ENCODE measurements at places on chromosomes 4 and X. TPM values are rescaled to one million over a fixed set of nuclear protein-coding genes. Genes with fewer than 3 reads are reported as not detected.

The CLIC2 gene
- polyA plus RNA-seq, result 6.3 TPM

GRCh38 chrX:44157858-44158257 lies 184.7 kb upstream of the NDP start:
- peak; percentile 65 for DNase-seq

DNA sequence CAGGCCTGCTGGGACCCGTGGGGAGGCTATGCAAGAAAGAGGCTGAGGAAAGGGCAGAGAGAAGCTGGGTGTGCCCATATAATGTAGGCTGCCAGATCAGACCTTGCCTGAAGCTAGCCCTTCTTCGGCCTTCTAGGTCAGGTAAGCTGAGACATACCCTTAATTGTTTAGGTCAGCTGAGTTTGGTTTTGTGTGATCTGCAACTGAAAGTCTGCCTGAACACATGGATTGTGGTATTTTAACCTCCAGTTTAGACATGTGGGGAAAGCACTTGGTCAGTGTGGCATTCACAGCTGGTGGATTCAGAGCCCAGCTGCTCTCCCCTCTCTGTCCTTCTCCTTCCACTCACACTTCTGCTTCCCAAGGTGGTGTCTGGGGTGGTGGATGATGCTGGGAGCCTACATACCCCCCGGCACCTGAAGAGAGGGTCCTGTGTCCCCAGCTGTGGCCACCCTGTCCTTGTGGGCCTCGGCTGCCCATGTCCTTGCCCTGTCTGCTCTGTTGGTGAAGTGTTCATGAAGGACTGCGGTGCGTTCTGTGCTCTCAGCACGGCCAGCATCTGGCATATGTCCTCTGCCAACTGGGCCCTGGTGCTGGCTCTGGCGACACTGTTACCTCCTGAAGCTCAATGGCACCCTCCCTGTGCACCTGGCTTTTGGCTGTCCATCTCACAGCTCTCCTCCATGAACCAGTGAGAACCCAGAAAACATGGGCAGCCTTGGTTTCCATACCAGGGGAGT lies 82.1 kb downstream of the NAT8L start:
- DNase-seq, result no peak

DNA sequence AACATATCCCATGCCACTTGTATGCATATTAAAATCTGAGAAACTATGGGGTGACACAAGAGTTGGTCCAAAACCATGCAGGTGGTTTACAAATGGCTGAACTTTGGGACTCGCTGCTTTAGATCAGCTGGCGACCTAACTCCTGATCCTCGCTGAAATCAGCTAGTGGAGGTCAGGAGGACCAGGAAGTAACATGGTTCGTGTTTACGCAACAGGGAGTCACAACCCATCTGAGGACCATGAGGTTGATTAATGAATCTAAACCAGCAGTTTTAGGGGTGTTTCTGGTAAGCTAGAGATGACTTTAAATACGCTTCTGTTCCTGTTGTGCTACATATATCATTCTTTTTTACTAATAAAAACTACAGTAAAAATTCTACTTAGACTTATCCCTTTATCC lies 12.9 kb downstream of the TSPAN5 start:
- DNase-seq, result no peak

DNA sequence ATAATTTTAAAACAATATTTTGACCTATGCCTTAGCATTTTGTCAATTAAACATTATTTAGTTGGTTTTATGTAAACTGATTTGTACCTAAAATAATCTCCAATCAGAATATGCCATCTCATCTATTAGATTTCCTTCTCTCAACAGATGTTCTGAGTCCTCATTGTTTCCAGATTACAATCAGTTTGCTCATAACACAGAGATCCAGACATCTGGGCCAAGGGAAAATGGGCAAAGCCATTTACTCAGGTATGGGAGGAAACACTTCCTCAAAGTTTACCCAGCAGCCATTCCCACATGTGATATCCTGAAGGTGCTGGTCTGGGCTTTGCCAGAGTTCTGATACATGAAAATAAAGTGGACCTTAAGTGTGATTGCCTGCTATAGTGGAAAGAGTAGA lies 217.9 kb upstream of the GPC4 start:
- no peak for DNase-seq

DNA sequence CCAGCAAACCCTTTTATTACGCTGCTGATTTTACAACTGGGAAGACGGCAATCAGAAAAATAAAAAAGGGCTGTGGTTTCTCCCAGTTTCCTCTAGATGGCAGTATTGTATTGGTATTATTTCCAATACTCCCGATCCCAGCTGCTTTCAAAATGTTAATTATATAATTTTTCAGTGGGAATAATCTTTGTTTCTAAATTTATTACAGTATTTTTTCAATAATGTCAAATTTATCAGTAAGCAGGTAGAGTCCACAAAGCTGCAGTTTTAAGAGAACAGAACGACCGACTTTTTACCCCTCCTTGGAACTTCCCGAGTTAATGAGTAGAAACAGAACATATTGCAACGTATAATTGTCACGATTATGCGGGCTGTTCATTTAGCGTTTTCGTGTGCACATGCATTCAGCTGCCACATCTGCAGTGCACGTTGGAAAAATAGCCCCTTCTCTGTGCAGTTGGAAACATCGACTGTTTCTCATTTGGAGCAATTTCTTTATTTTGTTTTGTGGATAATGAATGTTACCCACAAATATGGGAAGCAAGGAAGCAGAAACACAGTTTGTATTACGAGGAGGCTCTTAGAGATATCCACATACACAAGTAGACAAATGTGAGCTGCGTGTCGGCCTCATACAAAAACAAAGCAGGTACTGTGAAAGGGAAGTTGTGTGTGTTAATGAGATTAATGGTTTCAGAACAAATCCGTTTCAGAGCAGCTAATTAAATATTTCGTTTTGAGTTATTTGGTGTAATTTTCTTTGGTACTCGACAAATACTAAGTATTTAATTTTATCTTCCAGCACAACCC lies 188.0 kb downstream of the STIM2 start:
- peak; percentile 51 for DNase-seq

- no peak for DNase-seq
Observed at GRCh38 chr4:187714957-187715356, 280.6 kb upstream of the ZFP42 start.
